ENCODE measurements at places on chromosomes 13 and 19.

- no peak for DNase-seq
Measured at GRCh38 chr19:44939668-44940067, 2.4 kb upstream of the APOC4 start.

GRCh38 chr13:91311491-91311890, 36.0 kb upstream of the MIR17HG start:
- no peak for DNase-seq

DNA sequence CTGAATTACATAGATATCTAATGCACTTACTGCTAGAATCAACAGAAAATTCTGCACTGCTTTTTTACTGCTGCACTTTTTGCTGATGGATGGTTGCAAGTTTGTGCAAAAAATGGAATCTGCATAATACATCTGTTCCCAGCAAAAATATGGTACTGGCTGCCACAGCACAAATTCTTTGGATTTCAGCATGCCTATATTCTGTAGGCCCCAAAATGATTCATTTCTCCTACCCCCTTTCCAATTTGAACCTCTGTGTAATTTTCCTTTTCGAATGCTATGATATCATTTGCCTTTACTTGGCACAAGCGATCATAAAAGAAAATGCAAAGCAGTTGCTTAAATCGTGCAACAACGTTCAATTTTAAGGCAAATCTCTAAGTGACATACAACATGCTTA, 524.2 kb upstream of the NBEA start:
- DNase-seq = no peak

DNA sequence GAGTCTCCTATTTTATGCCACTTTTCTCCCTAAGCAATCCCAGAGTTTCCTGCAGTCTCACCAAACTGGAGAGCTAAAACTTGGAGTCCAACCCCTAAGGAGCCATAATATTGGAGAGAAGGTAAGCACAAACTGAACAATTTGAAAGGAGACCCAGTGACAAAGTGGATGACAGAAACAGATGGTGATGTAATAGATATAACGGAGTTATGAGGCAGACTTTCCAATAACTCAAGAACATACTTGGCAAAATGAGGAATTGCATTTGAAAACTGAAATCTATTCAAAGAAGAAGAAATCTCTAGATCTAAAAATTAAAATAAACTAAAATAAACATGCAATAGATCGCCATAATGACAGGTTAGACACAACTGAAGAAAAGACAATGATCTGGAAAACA, 200.9 kb upstream of the MIR17HG start:
- DNase-seq = no peak

GRCh38 chr13:77729502-77730221, 32.2 kb downstream of the SLAIN1 start:
- peak; percentile 29 for DNase-seq

- no peak for DNase-seq
Measured at GRCh38 chr13:102091231-102091630, 310.6 kb downstream of the FGF14 start.
